ENCODE measurements at places on chromosomes 11 and 22. TPM values are rescaled to one million over a fixed set of nuclear protein-coding genes. Genes with fewer than 3 reads are reported as not detected.

- H3K4me1 ChIP-seq: no peaks in the 10 kb centered on the region
- no peaks in the 10 kb centered on the region for H3K27me3 ChIP-seq
Measured at GRCh38 chr11:11435635-11436034, 82.6 kb upstream of the CSNK2A3 start.

GRCh38 chr11:119806064-119806915 is 77.3 kb upstream of the NECTIN1 start:
- H3K36me3 ChIP-seq: no peaks in the 10 kb centered on the region
- no peak overlapping the region for H3K4me3 ChIP-seq
- H3K4me1 ChIP-seq: no peaks in the 10 kb centered on the region
- H3K27ac ChIP-seq: no peak overlapping the region
- DNase-seq: peak; percentile 41
- no peaks in the 10 kb centered on the region for H3K27me3 ChIP-seq

MUC2 gene
- not detected for total RNA-seq

DNA sequence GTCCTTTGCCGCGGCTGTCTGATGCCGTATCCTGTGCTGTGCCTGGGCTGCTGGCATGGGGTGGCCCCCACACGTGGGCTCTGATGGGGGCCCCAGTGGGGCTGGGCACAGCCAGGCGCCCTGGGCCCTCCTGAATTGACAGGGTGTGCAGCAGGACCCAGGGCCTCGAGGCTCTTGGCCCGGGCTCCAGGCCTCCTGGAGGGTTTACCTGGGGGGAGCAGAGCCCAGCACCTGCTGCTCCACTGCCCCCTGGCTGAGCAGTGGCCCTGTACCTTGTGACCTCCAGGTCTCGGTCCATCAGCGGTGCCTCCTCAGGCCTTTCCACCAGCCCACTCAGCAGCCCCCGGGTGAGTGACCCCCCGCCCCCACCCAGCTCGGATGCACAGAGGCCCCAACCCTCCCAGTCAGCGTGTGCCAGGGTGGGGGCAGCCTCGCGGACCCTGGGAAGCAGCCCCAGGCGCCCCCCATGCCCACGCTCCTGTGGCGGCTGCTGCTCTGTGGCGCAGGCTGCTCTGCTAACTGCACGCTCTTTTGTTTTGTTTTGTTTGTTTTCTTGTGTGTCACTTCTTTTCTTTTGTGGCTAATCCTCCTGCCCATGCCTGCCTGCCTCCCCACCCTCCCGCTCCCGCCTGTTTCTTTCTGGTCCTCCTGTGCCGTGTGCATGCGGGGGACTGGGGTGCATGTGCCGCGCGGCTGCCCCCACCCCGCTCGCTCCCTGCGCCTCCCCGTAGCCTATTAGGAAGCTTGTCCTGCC is 36.9 kb downstream of the MOB2 start:
- peaks cover 21% of the 10 kb centered on the region for H3K4me1 ChIP-seq
- no peak for DNase-seq
- no peak overlapping the region for H3K27ac ChIP-seq
- no peaks in the 10 kb centered on the region for H3K27me3 ChIP-seq
- no peaks in the 10 kb centered on the region for H3K36me3 ChIP-seq
- H3K4me3 ChIP-seq: no peak overlapping the region

GRCh38 chr11:35802672-35803071 is 140.1 kb downstream of the TRIM44 start:
- H3K27me3 ChIP-seq: no peaks in the 10 kb centered on the region
- peaks cover 18% of the 10 kb centered on the region for H3K4me1 ChIP-seq
- no peak overlapping the region for H3K27ac ChIP-seq
- H3K4me3 ChIP-seq: no peak overlapping the region
- peaks cover 21% of the 10 kb centered on the region for H3K36me3 ChIP-seq

- H3K27me3 ChIP-seq: no peaks in the 10 kb centered on the region
- H3K27ac ChIP-seq: no peak overlapping the region
- DNase-seq: no peak
- no peak overlapping the region for H3K4me3 ChIP-seq
Measured at GRCh38 chr11:80838153-80838552, 1397.3 kb upstream of the TENM4 start.

C22orf42 gene
- total RNA-seq: not detected

LRRC10B gene
- total RNA-seq: not detected

GRCh38 chr11:116052603-116053547 is 548.7 kb upstream of the CADM1 start:
- no peak for DNase-seq
- no peak overlapping the region for H3K4me3 ChIP-seq
- H3K4me1 ChIP-seq: no peaks in the 10 kb centered on the region
- peaks cover under 1% of the 10 kb centered on the region for H3K27me3 ChIP-seq
- H3K27ac ChIP-seq: no peak overlapping the region

GRCh38 chr11:50178737-50179136 is 146.1 kb downstream of the OR4C45 start:
- DNase-seq: no peak
- H3K27me3 ChIP-seq: no peaks in the 10 kb centered on the region
- no peak overlapping the region for H3K4me3 ChIP-seq
- no peaks in the 10 kb centered on the region for H3K4me1 ChIP-seq
- no peaks in the 10 kb centered on the region for H3K36me3 ChIP-seq
- no peak overlapping the region for H3K27ac ChIP-seq

DNA sequence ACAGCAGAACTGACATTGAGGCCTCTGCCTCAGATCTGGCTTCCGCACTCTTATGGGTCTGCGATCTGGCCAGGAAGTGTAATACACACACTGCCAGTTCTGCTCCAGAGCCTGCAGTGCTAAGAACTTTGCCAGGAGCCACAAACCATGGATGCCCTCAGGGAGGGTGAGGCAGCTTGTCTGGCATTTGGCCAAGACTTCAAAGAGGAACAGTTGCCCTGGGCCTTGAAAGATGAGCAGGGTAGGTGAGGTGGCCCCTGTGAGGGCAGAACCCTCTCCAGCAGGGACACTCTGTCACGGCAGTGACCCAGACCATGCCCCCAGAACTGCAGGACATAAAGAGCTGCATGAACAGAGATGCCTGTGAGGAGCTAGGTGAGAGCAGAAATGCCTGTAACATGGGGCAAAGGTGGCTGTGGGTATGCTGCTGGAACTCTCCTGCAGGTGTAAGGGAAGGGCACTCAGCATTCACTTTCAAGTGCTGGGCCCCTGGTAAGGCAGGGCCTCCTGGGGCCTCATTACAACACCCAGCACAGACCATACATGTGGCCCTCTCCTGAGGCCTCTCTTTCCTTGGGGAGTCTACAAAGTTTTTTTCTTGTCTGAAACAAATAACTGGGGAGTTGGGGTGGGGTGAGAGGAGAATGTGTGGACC is 47.3 kb downstream of the NEU3 start:
- H3K4me3 ChIP-seq: no peak overlapping the region
- no peak for DNase-seq
- H3K27me3 ChIP-seq: no peaks in the 10 kb centered on the region
- no peaks in the 10 kb centered on the region for H3K4me1 ChIP-seq
- H3K36me3 ChIP-seq: no peaks in the 10 kb centered on the region

- no peak for DNase-seq
- no peaks in the 10 kb centered on the region for H3K27me3 ChIP-seq
- no peaks in the 10 kb centered on the region for H3K36me3 ChIP-seq
- no peak overlapping the region for H3K27ac ChIP-seq
Measured at GRCh38 chr11:68677432-68677831, 6.9 kb upstream of the GAL start.

- H3K4me3 ChIP-seq: no peak overlapping the region
- no peaks in the 10 kb centered on the region for H3K27me3 ChIP-seq
- H3K4me1 ChIP-seq: no peaks in the 10 kb centered on the region
- H3K27ac ChIP-seq: no peak overlapping the region
Measured at GRCh38 chr11:28559492-28559891, 451.3 kb downstream of the METTL15 start.

DNA sequence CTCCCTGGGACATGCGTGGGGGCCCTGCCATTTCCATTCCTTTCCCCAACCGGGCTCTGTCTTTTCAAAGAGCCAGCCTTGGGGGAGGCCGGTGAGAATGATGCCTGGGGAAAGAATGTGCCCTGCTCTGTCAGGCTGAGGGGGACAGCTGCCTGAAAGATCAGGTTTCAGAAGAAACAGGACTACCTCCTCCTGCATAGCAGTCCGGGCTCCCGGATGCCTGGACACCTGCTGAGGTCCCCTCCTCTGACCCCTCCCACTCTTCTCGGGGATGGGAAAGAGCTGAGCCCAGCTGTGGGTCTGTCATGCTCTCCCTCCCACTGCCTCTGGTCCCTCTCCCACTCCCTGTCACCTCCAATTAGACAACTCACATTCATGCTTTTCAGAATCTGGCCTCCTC is 41.8 kb upstream of the CDON start:
- no peaks in the 10 kb centered on the region for H3K27me3 ChIP-seq
- H3K36me3 ChIP-seq: no peaks in the 10 kb centered on the region
- H3K27ac ChIP-seq: no peak overlapping the region
- H3K4me3 ChIP-seq: no peak overlapping the region

NCR3LG1 gene
- 2.3 TPM for total RNA-seq

DNA sequence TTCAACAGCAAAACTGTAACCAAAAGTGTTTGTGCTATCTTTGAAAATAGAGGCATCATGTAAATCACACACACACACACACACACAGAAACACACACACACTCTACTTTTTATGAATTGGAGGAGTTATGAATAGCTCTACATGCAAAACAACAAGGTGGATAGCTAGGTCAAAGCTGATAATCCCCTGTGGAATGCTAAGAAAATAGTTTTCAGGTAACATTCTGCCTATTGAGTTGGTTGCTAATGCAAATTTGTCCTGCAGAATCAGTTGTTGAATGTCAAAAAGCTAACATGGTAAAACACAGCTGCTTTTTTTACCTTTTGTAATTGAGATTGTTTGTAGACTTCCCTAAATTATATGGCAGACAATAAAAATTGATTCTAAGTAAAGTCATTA is 1658.4 kb upstream of the RAG2 start:
- no peaks in the 10 kb centered on the region for H3K27me3 ChIP-seq
- no peaks in the 10 kb centered on the region for H3K4me1 ChIP-seq
- no peak for DNase-seq
- no peak overlapping the region for H3K27ac ChIP-seq

- H3K36me3 ChIP-seq: no peaks in the 10 kb centered on the region
- no peak overlapping the region for H3K4me3 ChIP-seq
- H3K27ac ChIP-seq: no peak overlapping the region
Measured at GRCh38 chr11:16321148-16321547, 35.2 kb downstream of the SOX6 start.

DNA sequence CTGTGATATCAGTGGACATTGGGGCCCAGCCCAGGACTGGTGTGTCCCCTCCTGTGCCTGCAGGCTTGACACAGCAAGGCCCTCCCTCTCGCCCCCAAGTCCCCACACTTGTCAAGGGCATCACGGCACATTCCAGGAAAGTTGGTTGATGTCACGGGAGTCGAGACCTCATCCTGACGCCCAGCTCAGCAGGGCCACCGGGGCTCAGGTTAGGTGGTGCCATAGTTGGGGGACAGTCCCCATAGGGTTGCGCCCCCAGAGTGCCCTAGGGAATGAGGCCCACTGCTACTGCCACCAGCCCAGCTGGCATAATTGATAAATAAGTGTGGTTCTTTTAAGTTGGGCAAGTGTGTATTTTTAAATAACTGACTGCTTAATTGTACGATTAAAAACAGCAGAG is 28.3 kb upstream of the GRAMD4 start:
- H3K4me1 ChIP-seq: peaks cover 91% of the 10 kb centered on the region
- peak; percentile 76 for DNase-seq
- H3K27me3 ChIP-seq: no peaks in the 10 kb centered on the region
- H3K4me3 ChIP-seq: no peak overlapping the region
- H3K27ac ChIP-seq: no peak overlapping the region

DNA sequence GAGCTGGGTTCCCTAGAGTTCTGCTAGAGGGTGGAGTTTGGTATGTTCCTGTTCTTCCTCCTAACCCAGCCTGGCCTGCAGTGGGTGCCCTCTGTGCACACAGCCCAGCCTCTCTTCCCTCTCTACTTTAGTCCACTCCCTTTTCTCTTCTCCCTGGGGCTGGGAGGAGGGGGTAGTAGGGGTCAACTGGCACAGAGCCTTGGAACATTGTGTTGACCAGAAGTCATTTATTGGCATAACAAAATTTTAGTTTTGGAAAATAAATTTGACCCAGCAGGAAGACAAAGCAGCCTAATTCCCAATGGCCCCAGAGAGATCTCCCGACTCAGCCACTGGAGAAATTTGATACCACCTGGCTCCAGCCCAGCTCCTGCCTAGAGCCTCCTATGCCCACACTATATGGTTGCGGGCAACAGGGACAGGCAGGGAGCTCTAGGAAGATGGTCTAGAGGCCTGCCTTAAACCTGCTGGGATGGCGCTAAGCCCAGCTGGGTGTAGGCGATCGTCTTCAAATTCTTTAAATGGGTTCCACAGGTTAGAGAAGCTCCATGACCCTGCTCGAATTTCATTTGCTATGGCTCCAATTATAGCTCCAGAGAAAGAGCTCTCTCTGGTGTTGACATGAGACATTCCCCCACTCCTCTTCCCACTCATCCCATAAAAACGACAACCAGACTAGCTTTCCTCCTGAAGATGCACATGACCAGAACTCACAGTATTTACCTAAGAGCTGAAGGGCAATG is 9.9 kb downstream of the PCSK7 start:
- H3K27me3 ChIP-seq: no peaks in the 10 kb centered on the region
- H3K36me3 ChIP-seq: peaks cover 93% of the 10 kb centered on the region
- DNase-seq: no peak
- H3K4me1 ChIP-seq: peaks cover 5% of the 10 kb centered on the region

DNA sequence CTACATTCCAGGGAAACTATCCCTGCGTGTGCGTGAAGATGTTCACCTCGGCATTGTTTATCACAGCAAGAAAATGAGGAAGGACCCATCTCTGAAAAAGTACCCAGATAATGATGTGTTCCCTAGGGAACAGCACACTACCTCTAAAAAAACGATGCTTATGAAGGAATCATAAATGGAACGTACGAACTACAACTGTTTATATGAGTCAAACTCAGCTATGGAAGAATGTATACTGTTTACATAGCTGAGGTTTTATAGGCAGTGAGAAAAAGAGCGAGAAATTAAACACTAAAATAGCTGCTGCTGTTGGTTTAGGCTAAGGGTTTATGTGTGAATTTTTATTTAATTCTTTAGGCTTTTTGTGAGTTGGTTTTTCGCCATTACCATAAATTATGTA is 48.9 kb downstream of the APOL1 start:
- H3K36me3 ChIP-seq: peaks cover 100% of the 10 kb centered on the region
- no peak for DNase-seq
- H3K4me1 ChIP-seq: peaks cover 21% of the 10 kb centered on the region
- H3K4me3 ChIP-seq: no peak overlapping the region
- H3K27ac ChIP-seq: no peak overlapping the region

DNA sequence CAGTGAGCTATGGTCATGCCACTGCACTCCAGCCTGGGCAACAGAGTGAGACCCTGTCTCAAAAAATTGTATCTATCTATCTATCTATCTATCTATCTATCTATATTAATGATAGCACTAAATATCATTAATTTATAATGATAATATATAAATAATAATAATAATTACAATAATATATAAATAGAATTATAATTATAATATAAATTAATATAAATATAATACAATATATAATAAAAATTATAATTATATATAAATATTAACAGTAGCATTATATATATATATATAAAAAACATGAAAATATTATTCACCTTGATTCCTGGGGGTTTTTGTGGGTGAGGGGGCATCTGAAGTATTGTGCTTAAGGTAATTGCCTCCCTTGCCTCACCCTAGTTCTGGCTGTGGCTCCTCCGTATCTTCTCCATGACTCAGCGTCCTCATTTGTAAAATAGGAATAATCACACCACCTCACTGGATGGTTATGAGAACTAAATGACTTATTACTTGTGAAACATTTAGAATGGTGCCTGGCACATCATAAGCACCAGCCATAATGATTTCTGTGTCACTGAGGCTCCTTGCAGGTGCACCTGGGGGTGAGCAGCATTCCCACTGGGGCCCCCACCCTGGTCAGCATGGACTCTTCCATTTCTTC is 18.8 kb downstream of the RASD2 start:
- no peak for DNase-seq
- H3K36me3 ChIP-seq: no peaks in the 10 kb centered on the region
- no peak overlapping the region for H3K27ac ChIP-seq
- H3K4me1 ChIP-seq: no peaks in the 10 kb centered on the region
